ENCODE measurements at places on chromosomes 6 and 20.

GRCh38 chr6:100228834-100229441 lies 234.9 kb upstream of the MCHR2 start:
- peak; percentile 2 for DNase-seq

DNA sequence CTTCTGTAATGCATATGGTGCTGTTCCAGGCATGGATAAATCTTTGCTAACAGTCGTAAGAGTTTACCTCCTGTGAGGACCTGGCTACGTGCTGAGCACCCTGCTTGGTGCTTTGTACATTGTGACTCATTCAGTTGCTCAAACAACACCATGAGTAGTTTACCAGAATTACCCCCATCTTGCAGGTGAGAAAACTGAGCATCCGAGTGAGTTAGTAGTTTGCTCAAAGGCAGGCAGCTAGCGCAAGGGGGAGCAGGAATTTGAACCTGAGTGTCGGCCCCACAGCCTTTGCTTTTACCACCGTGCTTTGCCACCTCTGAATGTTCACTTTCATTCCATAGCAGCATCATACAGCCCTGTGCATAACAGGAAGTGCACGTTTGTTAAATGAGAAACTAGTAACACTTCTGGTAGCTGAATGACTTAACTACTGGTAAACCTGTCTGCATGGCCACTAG lies 121.9 kb downstream of the MTHFD1L start:
- DNase-seq, result no peak

- DNase-seq, result no peak
Observed at GRCh38 chr6:106116125-106116832, 30.1 kb downstream of the PRDM1 start.

DNA sequence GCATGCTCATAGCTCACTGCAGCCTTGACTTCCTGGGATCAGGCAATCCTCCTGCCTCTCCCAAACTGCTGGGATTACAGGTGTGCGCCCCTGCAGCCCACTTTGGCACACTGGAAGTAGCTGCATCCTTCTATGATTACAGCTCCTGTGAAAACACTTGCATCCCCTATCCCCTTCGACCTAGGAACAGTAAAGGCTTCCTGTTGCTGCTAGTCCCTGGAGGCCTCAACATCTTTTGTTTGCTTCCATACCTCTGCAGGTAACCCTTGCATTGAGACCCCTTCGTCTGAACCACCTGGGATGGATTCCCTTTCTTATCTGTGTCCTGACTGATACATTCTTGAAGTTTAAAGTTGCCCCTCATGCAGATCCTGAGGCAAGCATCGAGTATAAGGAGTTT lies 152.4 kb downstream of the PAK5 start:
- DNase-seq, result no peak

DNA sequence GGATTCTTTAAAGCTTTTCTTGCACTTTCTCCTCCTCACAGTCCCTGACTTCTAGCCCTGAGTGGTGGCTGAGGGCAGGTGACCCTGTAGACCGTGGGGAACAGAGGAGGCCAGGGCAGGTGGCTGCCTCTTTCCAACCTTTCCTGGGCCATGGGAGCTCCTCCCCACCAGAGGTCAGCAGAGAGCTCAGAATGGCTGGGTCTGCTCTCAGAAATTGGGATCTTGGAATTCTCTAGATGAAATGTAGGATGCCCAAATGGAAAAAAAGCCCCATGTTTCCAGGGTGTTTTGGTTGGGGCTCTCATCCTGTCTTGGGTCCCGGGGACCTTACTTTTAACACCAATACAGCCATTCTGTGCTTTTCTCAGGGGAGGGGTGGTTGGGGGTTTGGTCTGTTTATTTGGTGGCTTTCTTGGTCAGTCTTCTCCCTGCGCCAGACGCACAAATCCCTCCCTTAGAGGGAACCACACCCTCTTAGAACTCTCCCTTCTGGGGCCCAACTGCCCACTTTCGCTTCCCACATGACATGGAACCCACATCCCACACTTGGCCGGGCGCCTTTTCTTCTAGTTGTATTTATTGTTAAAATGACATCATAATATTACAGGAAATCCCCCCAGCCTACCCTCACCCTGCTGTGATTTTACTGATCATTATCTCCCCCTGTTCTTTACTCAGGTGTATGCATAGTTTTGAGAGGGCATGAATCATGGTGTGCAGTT lies 17.9 kb downstream of the GNAS start:
- DNase-seq, result peak; percentile 49

- no peak for DNase-seq
Observed at GRCh38 chr6:83308833-83309232, 115.7 kb downstream of the RWDD2A start.

- no peak for DNase-seq
Observed at GRCh38 chr6:81242624-81243023, 509.9 kb downstream of the TENT5A start.

Measured in activated T-cell treated with anti-CD3 and anti-CD28 coated beads for 1 hour (primary cell).